ENCODE measurements at places on chromosomes 12 and 14.
A peak's percentile ranks its signal among the peaks of the same experiment; 100 is the strongest.

DNA sequence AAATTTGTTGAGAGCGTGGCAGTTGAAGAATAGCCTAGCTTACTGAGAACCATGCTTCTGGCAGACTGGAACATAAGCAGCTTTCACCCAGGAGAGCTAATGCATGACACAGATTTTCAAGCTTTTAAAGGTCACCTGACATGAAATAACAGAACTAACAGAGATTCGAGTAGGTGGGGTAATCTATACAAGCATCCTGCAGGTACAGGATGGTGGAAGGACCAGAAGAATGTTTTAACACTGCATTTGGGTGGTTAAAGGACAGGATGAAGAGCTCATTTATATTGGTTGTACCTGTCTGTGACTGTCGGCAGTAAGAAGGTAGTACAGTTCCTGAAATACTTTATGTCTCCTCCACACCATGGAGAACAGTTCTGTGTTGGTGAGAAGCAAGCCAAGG, 8.9 kb downstream of the PELI2 start:
- no peak for DNase-seq

- peak; percentile 96 for DNase-seq
Measured at GRCh38 chr12:47779301-47779942, 6.4 kb downstream of the SLC48A1 start.

- no peak for DNase-seq
Measured at GRCh38 chr12:42587601-42588523, 1.7 kb downstream of the PRICKLE1 start.

DNA sequence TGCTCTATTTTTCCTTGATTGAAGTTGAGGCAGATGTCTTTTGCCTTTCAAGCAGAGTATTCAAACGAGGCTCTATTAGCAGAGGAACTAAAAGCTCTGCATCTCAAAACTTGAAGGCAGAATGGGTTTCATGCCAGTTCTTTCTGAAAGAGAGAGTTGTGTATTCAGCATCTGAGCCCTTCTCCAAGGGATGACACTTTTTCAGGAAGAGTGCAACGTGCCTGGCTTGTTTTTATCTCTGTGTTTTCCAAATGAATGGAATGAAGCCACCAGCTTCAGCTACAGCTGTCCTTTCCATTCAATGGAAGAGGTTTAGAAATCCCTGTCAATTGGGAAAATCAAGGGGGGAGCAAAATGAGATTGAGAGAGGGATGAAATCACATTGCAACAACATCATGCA, 14.6 kb downstream of the BEST3 start:
- no peak for DNase-seq

- no peak for DNase-seq
Measured at GRCh38 chr12:114779186-114779585, 95.2 kb upstream of the TBX3 start.

- DNase-seq, result peak; percentile 51
Measured at GRCh38 chr14:20469890-20470602, 840 bp downstream of the PNP start.

- peak; percentile 20 for DNase-seq
Measured at GRCh38 chr12:26651566-26652188, 181.3 kb downstream of the ITPR2 start.

GRCh38 chr12:5745251-5745888, 199.7 kb downstream of the ANO2 start:
- DNase-seq, result peak; percentile 28

- no peak for DNase-seq
Measured at GRCh38 chr12:57890191-57891115, 43.9 kb upstream of the CTDSP2 start.

DNA sequence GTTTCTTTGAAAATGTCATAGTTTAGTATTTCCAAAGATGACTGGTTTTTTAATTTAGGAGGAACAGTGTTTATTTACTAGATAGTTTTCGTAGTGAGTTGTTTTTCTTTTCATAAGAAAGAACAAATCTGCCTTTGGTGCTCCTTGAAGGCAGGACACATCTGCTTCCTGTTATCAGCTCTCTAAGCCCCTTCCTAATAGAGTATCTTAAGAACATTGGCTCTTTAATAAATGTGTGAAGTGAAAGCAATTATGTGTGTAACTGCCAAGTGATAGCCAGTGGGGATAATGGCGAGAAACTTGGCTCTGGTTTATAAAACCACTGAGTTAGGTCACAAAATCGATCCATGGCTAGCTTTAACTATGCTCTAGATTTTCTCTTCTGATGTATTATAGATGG, 23.5 kb upstream of the PPFIBP1 start:
- DNase-seq, result no peak

- peak; percentile 51 for DNase-seq
Measured at GRCh38 chr12:6140651-6141447, 16.4 kb upstream of the VWF start.

DNA sequence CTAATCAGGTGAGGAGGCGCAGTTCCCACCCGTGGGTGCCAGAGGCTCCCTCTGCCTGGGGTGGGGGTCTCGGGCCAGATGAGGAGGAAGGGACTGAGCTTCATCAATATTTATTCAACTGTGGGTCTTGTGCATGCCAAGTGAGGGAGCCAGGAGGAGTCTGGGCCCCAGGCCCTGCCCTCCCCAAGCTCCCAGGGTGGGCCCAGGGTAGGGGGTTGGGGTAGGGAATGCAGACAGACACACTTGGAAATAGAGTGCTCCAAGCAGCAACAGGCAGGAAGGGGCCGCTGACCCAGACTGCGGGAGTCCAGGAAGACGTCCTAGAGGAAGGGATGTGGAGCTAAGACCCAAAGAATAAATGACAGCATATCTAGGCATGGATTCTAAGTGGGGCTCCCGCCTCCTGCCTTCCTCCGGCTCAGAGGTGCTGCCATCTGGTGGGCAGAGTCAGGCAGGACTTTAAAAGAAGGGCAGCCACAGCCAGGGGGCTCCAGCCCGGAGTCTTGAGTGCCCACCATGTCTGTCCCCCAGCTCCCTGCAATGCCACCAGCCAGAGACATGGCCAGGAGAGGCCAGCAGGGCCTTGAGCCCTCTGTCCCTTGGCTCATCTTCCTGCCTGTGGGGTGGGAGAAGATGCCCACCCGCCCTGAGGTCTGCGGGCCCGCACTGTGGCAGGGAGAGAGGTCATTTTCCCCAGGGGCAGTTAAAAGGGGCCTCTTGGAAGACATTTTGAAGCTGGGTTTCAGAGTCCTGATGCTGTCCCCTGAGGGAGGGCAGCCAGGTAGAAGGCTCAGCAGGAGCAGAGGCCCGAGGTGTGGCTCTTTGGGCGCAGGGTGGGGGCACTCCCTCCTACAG, 70.1 kb downstream of the PHETA1 start:
- DNase-seq, result peak; percentile 7

DNA sequence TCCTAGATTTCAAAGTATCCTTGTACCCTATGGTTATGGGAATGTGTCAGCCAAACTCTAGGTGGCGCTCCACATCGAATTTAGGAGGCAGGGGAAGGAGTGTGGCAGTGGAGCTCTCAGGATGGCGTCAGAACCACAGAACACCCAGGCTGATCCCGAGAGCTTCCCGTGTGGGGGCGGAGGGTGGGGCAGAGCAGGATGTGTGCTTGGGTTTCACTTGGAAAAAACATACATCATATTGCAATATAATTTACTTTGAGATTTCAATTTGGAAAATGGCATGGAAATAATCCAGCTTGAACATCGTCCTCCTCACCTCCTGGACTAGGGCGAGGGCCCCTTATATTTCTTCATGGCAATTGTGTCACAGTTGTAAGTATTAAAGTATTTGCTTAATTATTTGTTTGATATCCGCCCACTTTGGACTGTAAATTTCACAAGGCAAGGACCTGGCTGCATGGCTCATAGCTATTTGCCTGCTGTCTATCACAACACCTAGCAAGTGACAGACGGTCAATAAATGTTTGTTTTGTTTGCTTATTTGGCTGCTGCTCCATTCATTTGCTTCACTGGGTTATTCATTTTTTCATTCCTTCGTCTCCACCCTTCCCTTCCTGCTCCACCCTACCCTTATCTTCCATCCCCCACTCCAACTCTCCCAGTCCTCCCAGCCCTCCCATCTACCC, 221.5 kb upstream of the HMGA2 start:
- DNase-seq, result peak; percentile 14

- no peak for DNase-seq
Measured at GRCh38 chr12:106144847-106145246, 6.1 kb upstream of the NUAK1 start.

DNA sequence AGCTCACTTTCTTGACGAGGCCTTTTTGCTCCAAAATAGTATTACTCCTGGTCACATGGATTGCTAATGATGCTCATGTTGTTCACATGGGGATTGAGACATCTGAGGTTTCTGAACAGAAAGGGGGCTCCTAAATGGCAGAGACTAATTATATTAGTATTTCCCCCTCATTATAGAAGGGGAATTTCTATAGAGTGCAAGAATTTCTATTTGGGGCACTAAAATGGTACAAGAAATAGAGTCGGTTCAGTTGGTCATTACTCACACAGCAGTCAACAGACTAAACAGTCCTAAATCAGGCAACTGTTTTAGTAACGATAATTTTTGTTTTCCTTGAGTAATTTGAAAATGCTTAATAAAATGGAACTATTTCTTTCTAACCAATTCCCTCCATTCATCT, 108.9 kb downstream of the DACT1 start:
- DNase-seq, result no peak

GRCh38 chr12:66352197-66352596, 49.9 kb downstream of the HELB start:
- no peak for DNase-seq

DNA sequence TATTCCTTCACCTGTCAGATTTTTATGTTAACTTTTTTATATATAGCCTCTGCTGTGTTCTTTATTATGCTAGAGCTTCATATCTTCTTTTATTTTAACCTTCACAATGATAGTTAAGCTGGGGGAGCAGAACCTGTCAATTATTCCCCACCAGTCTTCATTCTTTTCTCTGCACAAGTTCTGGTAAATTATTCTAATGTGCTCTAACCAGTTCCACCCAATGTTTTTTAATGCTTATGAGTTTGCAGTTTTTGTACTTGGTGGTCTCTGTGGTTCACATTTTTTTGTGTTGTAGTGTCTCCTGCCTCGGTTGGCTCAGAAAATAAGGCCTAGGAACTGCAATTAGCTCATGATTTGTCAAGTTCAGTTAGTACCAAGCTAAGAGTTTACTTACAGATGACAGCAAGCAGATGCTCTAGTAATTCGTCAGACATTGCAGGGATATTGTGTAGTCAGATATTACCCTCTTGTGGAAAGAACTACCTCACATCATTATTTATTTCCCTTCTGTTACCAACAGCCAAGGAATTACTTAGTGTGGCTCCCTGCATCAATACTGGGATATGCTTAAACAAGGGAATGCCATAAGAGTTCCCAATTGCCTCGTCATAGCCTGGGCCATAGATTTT, 14.5 kb downstream of the DYRK2 start:
- no peak for DNase-seq

DNA sequence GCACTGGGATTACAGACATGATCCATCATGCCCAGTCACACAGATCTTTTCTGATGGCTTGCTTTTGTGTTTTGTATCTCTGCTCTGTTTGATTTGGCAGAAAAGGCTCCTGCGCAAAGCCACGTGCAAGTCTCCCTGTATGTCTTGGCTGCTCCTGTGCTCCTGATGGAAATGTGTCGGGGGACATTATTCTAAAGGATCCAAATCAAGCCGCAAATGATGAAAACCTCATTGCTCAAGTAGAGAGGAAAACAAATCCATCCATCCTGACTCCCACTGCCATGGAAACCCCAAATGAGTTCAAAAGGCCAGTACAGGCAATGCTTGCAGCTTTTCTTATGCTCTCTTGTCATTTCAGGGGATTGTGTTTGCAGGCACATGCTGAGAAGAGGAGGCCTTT, 93.8 kb downstream of the NDUFA12 start:
- no peak for DNase-seq

GRCh38 chr14:88241810-88242209, 81.3 kb downstream of the KCNK10 start:
- DNase-seq, result no peak

- no peak for DNase-seq
Measured at GRCh38 chr14:68816943-68817430, 24.1 kb upstream of the ZFP36L1 start.

GRCh38 chr14:101457936-101458740, 103.2 kb upstream of the DIO3 start:
- no peak for DNase-seq

- DNase-seq, result no peak
Measured at GRCh38 chr12:75568393-75568792, 57.0 kb upstream of the KRR1 start.

DNA sequence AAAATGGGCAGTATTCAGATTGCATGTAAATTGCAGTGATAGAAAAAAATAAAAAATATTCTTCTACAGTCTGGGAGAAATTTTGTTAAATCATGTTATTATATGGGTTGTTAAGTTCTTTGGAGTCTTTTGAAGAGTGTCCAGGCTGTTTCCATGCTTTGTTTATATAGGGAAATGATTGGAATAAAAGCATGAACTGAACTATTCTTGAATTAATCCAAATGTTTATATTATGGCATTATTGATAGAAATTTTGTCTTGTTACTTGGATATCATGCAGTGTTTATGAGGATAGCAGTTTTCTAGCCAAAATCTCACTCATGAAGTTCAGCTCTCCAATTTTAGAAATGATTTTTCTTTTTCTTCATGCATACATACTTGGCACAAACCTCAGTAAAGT, 108.2 kb upstream of the NAV3 start:
- no peak for DNase-seq

- no peak for DNase-seq
Measured at GRCh38 chr14:104163541-104163940, 25.2 kb downstream of the KIF26A start.

- no peak for DNase-seq
Measured at GRCh38 chr12:19648591-19648990, 209.3 kb downstream of the AEBP2 start.

DNA sequence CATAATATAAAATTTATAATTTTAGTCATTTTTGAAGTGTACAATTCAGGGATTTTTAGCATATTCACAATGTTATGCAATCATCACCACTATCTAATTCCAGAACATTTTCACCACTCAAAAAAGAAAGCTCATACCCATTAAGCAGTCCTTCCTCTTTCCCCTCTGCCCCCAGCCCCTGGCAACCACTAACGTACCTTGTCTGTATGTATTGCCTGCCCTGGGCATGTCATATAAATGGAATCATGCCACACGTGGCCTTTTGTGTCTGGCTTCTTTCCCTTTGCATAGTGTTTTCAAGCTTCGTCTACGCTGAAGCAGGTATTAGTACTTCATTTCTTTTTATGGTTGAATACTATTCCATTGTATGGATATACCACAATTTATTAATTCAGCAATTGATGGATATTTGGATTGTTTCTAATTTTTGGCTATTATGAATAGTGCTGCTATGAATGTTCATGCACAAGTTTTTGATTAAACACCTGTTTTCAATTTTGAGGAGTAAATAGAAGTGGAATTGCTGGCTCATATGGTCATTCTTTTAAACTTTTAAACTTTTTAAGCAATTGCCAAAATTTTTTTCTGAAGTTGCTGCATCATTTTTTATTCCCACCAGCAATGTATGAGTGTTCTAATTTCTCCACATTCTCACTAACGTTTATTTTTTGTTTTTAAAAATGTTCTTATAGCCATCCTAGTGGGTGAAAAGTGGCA, 1.6 kb upstream of the SSTR1 start:
- DNase-seq, result no peak

- no peak for DNase-seq
Measured at GRCh38 chr12:68138480-68138879, 21.1 kb downstream of the IFNG start.

- no peak for DNase-seq
Measured at GRCh38 chr14:74634964-74635363, 22.9 kb upstream of the LTBP2 start.
